ENCODE measurements at places on chromosomes 1 and 21. TPM values are rescaled to one million over a fixed set of nuclear protein-coding genes. Genes with fewer than 3 reads are reported as not detected.

CHAF1B gene
- total RNA-seq = 2.5 TPM

ADCY10 gene
- total RNA-seq = 0.27 TPM

FALEC gene
- total RNA-seq = 2.2 TPM

TRIM46 gene
- total RNA-seq = 16.7 TPM

ASAP3 gene
- total RNA-seq = 16.2 TPM

OR2L3 gene
- total RNA-seq = 1.9 TPM

CD247 gene
- total RNA-seq = 0.82 TPM

DNA sequence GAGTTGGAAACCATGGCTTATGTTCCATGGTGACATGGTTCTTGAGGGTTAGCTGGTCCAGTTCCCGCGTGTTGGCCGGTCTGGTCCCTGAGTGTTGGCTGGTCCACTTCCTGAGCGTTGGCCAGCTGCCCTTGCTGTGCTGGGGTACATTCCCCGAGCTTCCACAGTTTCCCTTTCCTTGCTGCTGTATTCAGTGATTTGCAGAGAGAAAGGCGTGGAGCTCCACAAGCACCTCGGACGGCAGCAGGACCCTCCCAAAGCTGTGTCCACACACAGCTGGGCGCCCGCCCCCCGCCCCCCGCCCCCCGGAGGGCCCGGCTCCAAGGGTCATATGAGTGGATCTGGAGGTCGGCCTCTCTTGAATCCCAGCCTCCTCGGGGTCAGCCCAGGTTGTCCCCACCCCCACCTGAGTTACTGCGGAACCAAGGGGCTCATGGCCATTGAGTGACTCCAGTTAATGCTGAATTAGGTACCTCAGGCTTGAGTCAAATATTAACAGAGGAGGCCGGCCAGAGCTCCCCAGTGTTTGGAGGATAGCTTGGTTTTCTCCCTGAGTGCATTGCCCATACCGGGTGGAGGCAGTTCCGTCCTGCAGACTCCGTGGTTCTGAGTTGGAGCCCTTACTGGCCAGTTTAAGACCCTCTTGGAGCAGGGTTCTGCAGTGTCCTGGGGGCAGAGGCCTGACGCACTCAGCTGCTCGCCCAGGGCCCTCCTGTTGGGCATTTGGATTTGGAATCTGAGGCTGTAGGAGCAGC is 18.4 kb downstream of the COL18A1 start:
- no peak for DNase-seq

- peak; percentile 24 for DNase-seq
Measured at GRCh38 chr21:36803816-36804439, 105.0 kb downstream of the SIM2 start.

GRCh38 chr1:22128392-22128791 is 14.5 kb downstream of the WNT4 start:
- no peak for DNase-seq

- no peak for DNase-seq
Measured at GRCh38 chr1:51594716-51595115, 22.2 kb upstream of the OSBPL9 start.

DNA sequence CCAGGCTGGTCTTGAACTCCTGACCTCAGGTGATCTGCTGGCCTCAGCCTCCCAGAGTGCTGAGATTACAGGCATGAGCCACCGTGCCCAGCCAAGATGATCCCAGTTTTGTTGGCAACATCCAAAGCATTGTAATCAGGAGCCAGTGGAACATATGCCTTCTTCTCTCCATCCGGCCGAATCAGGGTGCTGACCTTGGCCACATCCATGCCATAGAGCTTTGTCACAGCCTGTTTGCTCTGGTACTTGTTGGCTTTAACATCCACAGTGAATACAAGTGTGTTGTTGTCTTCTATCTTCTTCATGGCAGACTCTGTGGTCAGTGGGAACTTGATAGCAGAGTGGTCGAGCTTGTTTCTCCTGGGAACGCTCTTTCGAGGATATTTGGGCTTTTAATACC is 17.1 kb downstream of the TNFRSF8 start:
- DNase-seq = no peak

DNA sequence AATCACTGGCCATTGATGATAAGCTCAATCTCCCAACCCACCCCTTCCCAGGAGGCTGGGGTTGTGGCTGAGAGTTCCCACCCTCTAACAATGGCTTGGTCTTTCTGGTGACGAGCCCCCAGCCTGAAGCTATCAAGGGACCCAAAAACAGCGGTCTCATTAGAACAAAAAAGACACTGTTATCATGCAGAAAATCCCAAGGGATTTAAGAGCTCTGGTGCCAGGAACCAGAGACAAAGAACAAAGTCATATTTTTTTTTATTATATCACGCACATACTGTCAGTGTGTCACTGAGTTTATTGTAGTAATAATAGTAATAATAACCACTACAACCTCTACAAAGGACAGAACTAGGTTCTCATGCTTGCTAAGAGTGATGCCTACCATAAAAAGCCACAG is 43.9 kb downstream of the CCDC185 start:
- DNase-seq = no peak

DNA sequence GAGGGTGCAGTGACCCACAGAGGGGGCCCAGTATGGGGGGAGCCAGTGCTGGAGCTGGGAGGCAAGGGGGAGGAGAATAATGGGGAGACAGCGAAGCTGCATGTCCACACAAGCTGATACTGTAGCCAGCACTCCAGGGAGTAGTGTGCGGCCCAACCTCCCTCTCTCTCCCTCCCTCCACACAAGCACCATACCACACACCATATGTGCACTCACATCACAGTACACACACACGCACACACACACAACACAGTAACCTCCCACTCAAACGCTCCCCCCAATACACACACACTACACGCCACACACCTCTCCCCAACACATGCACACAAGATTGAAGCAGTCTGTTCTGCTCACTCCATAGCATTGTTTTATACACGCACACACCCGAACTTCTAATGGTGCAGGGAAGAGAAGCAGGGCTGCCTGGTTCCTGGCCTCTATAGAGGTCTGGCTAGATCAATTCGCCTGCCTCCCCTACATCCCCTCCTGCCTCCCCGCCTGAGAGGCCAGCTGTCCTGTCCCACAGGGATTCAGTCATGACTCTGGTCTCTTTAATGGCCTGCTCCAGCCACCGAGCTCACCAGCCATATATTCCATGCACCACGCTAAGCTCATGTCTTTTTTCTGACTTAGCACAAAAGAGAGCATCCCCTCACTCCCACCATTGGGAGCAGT is 3.8 kb downstream of the NCDN start:
- peak; percentile 34 for DNase-seq

- no peak for DNase-seq
Measured at GRCh38 chr1:152411134-152411533, 2.9 kb downstream of the CRNN start.

- DNase-seq = no peak
Measured at GRCh38 chr1:180934563-180934962, 21.9 kb downstream of the KIAA1614 start.

DNA sequence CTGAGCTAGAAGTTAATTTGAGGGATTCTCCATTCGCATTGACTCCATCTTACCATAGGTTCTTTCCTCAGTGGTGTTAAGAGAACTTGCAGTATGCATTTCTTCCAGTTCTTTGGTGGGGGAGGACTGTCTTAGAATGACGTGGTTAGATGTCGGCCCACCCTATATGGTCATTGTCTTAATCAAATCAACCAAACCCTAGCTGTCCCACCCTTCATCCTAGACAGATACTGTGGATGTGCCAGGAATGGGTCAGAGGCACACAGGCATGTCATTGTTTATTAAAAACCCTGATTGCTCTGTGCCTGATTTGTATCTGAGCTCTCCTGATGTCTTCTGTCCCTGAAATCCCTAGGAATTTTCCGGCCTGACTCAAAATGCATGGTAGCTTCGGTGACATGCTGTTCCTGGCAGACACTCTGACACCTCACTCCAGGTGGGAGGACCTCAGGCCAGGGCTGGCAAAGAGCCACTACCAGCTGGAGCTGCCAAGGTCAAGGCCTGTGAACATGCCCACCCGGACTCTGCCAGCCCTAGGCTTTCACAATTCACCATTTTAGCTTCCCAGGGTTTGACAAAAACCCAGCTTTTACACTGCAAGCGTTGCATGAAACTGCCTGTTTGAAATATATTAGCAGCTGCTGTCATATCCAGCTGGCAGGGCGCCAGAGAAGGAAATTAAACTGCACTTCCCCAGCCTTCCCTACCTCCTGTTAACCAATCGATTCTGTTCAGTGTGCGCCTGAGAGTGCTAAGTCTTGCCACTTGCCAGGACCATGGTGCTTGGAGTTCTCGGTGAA is 134.0 kb downstream of the FAM78B start:
- peak; percentile 84 for DNase-seq

All from cerebellum (tissue), 4 donors.